ENCODE measurements at places on chromosomes 6 and 20. TPM values are rescaled to one million over a fixed set of nuclear protein-coding genes. Genes with fewer than 3 reads are reported as not detected.

TINAG gene
- total RNA-seq, result not detected

LMBRD1 gene
- 25.0 TPM for total RNA-seq

LY86 gene
- total RNA-seq, result not detected

PLA2G7 gene
- total RNA-seq, result not detected

KHDRBS2 gene
- not detected for total RNA-seq

OPRM1 gene
- total RNA-seq, result not detected

SIRPG gene
- total RNA-seq, result not detected

TLDC2 gene
- not detected for total RNA-seq

IL17A gene
- total RNA-seq, result not detected

All from subcutaneous preadipocyte (primary cell).